ENCODE measurements at places on chromosomes 3 and 15.

GRCh38 chr15:71079208-71080044 lies 35.8 kb upstream of the THSD4 start:
- DNase-seq: no peak

DNA sequence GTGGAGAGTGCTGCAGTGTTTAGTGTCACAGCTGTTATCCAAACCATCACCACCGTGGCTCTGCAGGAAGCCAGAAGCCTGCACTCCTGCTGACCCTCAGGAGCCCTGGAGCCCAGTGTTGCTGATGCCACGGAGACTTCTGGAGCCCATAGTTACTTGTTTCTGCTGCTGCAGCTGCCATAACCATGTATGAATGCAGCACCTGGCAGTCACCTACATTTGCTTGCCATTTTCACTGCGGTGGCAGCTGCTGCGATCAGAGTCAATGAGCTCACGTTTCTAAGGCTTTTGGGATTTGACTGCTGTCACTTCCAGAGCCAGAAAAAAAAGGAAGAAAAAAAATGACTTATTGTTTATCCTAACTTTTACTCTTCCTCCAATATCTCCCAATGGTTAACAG lies 299.2 kb upstream of the THRB start:
- no peak for DNase-seq

DNA sequence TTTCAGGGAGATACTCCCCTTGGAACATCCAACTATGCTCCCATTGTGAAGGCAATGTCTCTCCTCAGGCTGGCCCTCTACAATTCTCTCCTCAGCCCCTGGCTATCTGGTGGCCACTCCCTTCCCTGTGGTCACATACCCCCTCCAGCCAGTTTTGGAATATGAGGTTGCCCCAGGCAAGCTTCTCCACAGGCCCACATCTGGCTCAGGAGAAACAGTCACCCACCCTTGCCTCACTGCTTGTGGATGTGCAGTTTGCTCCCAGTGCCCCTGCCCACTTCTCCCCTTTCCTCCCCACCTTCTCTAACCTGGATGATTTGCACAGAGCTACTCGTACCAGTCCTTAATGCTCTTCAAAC lies 15.7 kb upstream of the TIPARP start:
- DNase-seq: no peak

DNA sequence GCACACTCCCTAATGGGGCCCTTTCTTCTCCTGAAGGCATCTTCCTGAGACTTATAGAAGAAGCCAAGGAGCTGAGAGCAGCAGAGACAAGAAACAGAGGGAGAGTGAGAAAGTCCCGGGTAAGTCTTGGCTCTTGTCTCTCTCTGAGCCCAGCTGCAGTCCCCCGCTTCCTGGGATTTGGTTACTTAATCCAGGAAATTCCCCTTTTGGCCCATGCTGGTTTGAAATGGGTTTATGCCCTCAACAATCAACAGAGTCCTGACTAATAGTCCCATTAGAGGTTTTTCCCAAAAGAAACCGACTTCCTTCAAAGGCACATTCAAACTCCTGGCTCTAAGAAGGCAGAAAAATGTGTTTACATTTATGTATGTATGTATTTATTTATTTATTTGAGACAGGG lies 22.0 kb downstream of the TMEM158 start:
- DNase-seq: no peak

- no peak for DNase-seq
Measured at GRCh38 chr3:46883054-46883829, 5.7 kb downstream of the PTH1R start.

- no peak for DNase-seq
Measured at GRCh38 chr3:50128001-50128400, 27.1 kb upstream of the SEMA3F start.

GRCh38 chr3:69821133-69821532 lies 81.9 kb downstream of the MITF start:
- DNase-seq: no peak

GRCh38 chr15:78093242-78094020 lies 1.1 kb downstream of the SH2D7 start:
- no peak for DNase-seq

GRCh38 chr3:126158912-126159454 lies 21.4 kb downstream of the ALDH1L1 start:
- no peak for DNase-seq

GRCh38 chr15:44081026-44082013 lies 113.8 kb downstream of the FRMD5 start:
- DNase-seq: no peak

DNA sequence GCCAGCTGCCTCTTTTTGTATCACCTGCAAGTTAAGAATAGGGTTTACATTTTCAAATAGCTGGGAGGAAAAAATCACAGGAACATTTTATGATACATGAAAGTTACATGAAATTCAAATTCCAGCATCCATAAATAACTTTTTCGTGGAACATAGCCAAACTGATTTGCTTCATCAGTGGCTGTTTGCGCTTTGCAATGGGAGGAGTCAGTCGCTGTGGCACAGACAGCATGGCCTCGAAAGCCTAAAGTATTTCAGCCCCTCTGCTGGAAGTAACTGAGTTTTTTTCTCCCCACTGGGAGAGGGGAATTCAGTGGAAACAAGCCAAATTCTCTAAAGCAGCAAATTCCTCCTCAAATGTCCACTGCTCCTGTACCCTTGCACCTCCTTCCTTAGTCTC lies 271.9 kb downstream of the SUCLG2 start:
- no peak for DNase-seq

DNA sequence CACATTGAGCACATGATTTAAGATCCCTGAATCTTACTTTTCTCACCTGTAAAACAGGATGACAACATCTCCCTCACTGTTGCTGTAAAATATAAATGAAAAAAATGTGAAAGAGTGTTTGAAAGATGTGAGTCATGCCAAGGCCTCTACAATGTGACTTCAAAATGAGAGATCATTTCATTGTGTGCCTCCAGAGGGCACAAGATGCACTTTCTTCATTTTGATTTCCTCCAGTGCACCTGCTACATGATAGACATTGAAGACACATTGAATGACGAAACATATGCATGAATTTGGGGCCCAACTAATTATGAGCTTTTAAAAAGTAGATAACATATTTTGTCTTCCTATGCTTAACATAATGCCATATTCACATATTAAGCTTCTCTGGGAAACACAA lies 170.3 kb downstream of the MOBP start:
- no peak for DNase-seq

GRCh38 chr15:36117296-36117787 lies 462.1 kb upstream of the CDIN1 start:
- DNase-seq: no peak

GRCh38 chr3:143856252-143856970 lies 8.1 kb upstream of the SLC9A9 start:
- no peak for DNase-seq

DNA sequence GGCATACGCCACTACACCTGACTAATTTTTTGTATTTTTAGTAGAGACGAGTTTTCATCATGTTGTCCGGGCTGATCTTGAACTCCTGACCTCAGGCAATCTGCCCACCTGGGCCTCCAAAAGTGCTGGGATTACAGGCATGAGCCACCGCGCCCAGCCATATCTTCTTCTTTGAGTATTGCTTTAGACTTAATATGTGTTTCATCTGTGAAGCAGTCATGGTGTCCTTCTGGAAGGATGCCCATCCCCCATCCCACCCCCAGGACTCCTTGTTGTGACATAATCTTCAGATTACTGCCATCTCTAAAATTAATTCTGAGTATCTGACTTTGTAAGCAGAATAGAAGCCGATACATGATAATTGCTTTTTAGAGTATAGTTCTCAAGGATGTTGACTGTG lies 57.7 kb downstream of the KLHL25 start:
- DNase-seq: no peak

DNA sequence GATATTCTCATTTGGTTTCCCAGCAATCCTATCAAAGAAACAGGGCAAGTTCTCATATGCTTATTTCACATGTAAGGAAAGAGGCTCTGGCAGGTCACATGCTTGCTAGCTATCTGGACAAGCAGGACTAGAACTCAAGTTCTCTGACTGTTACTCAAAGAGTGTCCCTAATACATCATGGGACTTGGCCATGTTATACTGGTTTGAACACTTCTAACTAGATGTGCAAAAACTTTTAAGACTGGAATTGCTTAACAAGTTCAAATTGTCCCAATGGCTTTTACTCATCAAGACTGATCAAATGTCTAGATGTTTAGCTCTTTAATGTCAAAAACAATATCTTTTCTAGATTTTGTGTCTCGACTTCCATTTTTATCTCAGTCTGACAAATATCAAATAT lies 6.8 kb downstream of the GATM start:
- no peak for DNase-seq

DNA sequence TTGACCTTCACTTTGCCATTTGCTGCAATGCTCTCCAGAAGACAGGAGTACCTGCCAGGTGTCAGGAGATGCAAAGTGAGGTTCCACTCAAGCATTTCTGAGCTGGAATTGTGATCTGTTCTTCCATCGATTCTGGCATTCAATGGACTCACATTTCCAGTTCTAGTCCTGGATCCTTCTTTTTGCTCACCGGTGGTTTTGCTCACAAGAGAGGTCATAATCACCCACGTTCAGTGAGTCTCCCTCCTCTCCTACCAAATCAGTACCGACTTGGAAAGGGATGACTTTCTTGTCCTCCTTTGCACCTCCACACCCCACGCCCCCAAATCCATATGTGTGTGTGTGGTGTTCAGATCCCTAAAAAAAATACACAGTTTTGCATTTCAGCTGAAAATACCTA lies 206.7 kb upstream of the IGF1R start:
- no peak for DNase-seq

- no peak for DNase-seq
Measured at GRCh38 chr3:13483286-13483685, 3.2 kb downstream of the HDAC11 start.

DNA sequence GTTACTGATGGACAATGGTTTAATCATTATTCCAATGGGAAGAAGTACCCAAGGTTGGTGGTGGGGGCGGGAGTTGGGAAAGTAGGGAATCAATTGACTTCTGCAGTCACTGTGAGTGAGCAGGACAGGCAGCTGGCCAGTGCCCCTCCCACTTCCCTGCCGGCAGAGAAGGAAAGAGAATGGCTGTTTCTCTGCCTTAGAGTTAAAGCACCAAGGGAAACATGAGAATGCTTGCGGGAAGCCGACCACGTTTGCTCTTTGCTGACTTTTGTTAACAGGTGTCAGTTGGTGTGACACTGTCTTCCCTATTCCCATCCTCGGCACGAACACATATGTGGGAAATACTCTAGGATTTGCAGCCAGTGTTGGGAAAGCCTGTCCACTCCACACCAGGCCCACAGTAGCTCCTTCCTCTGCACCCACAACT lies 33.5 kb upstream of the MFSD1 start:
- DNase-seq: no peak

- DNase-seq: no peak
Measured at GRCh38 chr3:54862526-54862925, 65.3 kb downstream of the LRTM1 start.

GRCh38 chr3:141231101-141231951 lies at the start of gene PXYLP1:
Gene PXYLP1 (plus strand): TSS chr3:141231825. CDS start chr3:141260176, 28,351 bp downstream.
- DNase-seq: peak; percentile 77

- no peak for DNase-seq
Measured at GRCh38 chr15:79408041-79408440, 24.1 kb upstream of the MINAR1 start.

DNA sequence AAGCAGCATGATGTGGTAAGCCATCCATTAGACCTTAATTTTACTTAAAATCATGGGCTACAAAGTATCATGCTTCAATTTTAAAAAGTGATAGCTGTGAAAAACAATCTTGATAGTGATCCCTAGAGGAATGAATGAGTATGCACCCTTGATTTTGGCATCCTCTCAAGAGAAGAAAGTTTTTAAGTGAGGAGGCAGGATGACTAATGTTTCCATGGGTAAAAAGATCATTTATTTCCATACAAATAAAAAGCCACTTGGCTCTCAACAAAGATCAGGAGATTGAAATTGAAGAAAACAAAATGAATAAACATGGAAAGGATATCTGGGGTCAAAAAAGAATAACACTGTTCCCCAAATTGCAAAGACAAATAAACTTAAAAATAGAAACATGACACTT lies 305.4 kb downstream of the MEX3B start:
- DNase-seq: no peak

DNA sequence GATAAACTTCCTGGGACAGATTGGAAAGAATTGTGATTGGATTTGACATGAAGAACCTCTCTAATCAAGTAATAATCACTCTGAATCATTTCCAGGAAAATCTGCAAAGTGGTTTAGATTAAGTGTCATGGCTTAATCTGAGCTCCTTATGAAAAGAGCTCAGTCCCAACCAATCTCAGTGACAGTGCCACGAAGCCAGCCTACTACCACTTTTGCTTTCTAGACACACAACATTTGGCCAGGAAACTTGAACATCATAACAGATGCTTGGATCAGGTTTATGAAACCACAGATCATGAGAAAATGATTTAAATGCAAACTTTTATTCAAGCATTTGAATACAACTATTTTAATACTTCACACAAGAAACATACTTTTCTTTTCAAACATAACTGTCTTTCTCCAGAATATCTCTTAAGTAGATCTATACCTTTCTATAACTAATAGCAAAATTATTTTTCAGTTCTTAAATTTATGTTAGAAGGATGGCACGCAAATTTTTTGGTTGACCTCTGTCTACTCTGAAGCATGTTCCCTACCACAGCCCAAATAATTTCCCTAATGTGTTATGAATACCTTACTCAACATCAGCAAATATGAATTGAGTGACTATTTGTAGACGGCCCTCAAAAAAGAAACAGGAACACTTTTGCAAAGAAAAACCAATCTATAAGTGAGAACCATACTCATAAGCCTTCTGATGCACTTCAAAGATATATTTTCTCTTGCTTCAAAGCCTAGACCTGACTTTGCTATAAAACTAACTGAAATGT lies 495.0 kb upstream of the ZNF385D start:
- no peak for DNase-seq

GRCh38 chr15:101100593-101101442 lies 151.0 kb downstream of the CHSY1 start:
- DNase-seq: no peak

DNA sequence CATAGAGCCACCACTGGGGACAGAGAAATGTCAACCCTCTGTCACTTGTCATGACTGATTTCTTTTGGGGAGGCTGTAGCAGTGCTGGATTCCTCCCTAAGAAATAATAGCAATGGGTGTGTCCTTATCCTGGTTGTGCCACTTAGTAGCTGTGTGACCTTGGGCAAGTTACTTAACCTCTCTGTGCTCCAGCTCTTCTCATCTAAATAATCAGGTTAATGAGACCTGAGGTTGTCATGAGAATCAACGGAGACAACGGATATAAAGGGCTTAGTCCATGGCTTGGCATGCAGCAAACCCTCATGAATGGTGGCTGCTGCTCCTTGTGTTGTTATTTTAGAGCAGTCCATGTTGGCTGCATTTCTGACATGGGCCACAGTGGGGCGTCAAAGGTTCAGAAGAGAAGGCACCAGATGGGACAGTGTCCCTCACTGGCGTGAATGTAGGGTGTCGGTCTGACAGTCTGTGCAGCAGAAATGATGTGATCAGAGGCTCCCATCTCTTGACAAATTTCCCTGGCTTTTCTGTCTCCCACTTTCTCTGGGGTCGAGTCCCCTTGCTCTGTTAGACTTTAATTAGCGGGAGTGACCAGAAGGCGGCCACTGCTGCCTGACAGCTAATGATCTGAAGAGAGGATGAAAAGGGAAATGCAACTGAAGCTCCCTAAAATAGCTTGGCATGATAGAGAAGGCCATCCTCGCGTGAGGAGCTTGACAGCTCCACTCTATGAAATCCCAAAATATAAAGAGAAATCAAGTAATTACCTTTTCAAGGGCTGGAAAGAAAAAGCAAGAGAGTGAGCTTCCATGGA lies 209.4 kb downstream of the CADPS start:
- no peak for DNase-seq

GRCh38 chr3:18354701-18355100 lies 70.4 kb downstream of the SATB1 start:
- DNase-seq: no peak

All from stimulated activated CD4-positive, alpha-beta T cell treated with anti-CD3 and anti-CD28 coated beads, TNF-alpha, amount 100 ng/mL, for 24 hours (primary cell).